ENCODE measurements at places on chromosomes 7 and 10. TPM values are rescaled to one million over a fixed set of nuclear protein-coding genes. Genes with fewer than 3 reads are reported as not detected.

DNA sequence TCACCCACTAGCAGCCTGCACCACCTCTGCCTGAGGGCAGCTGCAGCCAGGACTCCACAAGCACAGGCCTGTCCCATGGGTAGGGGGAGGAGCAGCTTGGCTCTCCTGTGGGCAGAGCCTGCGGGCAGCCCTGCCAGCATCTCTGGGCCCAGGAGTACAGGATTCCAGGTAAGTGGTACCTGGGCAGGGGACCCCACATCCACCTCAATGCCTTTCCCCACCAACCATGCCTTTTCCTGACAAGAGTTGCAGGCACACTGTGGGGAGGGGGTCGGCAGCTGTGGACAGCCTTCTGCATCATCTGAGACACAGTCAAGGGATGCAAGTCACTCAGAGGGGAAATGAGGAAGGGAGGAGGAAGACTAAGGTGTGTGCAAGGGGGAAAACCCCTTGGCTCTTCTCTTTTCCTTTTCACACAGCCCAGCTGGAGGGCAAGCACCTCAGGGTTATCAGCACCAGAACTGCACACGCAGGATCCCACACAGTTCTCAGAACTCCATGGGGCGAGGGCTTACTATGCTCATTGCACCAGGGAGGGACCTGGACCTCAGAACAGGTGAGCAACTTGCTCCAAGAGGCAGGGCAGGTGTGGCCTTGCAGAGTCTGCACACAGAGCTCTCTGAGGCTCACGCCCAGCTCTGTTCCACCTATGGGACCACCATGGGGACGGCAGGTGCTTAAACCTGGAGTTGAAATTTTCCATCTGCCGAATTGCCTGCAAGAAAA lies 16.5 kb upstream of the ANTXRL start:
- no peaks in the 10 kb centered on the region for H3K27me3 ChIP-seq
- H3K4me3 ChIP-seq = no peak overlapping the region
- peak overlapping the region; percentile 43 for H3K27ac ChIP-seq
- H3K4me1 ChIP-seq = peaks cover 24% of the 10 kb centered on the region
- H3K36me3 ChIP-seq = no peaks in the 10 kb centered on the region

Gene ABCC2
- total RNA-seq = 83.0 TPM

DNA sequence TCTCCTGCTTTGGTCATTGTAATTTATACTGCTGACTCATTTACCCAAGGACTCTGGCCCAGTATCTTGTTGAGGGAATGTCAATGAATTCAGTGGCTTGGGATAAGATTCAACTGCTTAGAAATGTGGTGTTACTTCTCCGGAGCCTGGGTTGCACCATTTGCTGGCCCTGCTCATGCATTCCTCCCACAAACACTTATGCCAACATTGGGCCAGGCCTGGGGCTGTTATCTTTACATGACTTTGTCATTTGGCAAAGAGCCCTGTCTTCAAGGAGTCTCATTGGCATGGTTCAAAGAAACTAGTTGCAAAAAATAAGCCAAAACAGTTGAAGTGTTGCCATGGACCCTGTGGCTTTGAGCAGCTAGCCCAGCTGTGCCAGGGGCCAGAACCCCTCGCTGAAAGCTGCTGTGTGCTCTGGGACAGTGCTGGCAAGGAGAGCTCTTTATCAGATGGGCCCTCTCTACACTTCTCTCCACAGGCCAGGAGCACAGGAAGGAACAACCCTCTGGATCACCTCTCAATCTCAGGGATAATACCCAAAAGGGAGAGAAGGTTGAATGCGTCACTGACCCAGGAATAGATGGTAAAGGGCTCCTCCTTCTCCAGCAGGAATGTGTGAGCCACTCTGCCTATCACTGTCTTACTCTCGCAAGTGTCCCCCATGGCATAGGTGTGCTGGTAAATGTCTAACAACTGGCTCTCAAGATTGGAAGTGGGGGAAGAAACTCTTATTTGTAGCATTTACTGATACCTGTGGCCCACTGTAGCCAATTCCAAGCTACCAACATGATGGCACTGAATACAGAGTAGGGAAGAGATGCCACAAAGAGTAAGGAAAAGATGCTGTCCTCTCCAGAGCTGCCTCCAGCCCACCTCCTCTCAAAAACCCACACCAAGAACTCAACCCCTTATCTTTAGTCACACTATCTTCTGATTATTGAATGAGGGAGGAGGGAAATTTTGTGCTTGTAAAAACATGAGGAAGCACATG lies 23.5 kb upstream of the PDE1C start:
- no peaks in the 10 kb centered on the region for H3K36me3 ChIP-seq
- H3K27me3 ChIP-seq = no peaks in the 10 kb centered on the region
- DNase-seq = no peak
- no peaks in the 10 kb centered on the region for H3K4me1 ChIP-seq

- no peak for DNase-seq
- peaks cover 5% of the 10 kb centered on the region for H3K4me1 ChIP-seq
- peaks cover 20% of the 10 kb centered on the region for H3K36me3 ChIP-seq
- H3K27me3 ChIP-seq = no peaks in the 10 kb centered on the region
- no peak overlapping the region for H3K27ac ChIP-seq
Measured at GRCh38 chr7:74324531-74325209, 35.5 kb downstream of the CLIP2 start.

GRCh38 chr10:132539431-132539839 lies 1.8 kb downstream of the INPP5A start:
- DNase-seq = peak; percentile 50
- peak overlapping the region; percentile 79 for H3K27ac ChIP-seq
- no peaks in the 10 kb centered on the region for H3K27me3 ChIP-seq

GRCh38 chr7:30702200-30702599 lies 19.9 kb upstream of the CRHR2 start:
- DNase-seq = peak; percentile 19
- no peaks in the 10 kb centered on the region for H3K27me3 ChIP-seq
- H3K4me3 ChIP-seq = no peak overlapping the region
- H3K4me1 ChIP-seq = no peaks in the 10 kb centered on the region
- H3K27ac ChIP-seq = no peak overlapping the region

GRCh38 chr10:128151031-128151430 lies 24.8 kb upstream of the MKI67 start:
- no peaks in the 10 kb centered on the region for H3K27me3 ChIP-seq
- DNase-seq = no peak
- H3K4me1 ChIP-seq = no peaks in the 10 kb centered on the region
- no peak overlapping the region for H3K4me3 ChIP-seq

- H3K27me3 ChIP-seq = no peaks in the 10 kb centered on the region
- DNase-seq = peak; percentile 91
Measured at GRCh38 chr7:36115448-36116321, 37.4 kb upstream of the EEPD1 start.

Gene DRGX
- total RNA-seq = not detected

DNA sequence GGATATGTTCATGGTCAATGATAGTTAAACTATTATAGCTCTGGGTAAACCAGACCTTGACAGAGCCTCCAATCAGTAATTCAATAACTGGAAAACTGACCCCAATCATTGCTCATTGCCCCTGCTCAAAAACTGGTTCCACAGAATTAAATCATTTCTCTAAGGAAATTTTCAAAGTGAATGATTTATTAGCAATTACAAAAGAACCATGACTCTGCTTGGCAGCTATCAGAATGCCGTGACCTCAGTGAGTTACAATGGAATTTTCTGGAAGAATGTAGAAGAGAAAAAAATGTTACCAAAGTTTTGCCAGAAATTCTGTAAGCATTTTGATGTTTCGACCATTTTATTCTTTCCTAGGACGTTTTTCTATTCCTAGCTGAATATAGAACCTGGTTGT lies 106.8 kb upstream of the APBB1IP start:
- H3K27me3 ChIP-seq = no peaks in the 10 kb centered on the region
- no peaks in the 10 kb centered on the region for H3K36me3 ChIP-seq
- H3K27ac ChIP-seq = no peak overlapping the region
- no peaks in the 10 kb centered on the region for H3K4me1 ChIP-seq
- no peak overlapping the region for H3K4me3 ChIP-seq

GRCh38 chr7:867001-867405 lies 9.4 kb upstream of the GET4 start:
- no peaks in the 10 kb centered on the region for H3K27me3 ChIP-seq
- H3K4me1 ChIP-seq = no peaks in the 10 kb centered on the region
- no peaks in the 10 kb centered on the region for H3K36me3 ChIP-seq
- peak overlapping the region; percentile 17 for H3K27ac ChIP-seq
- no peak overlapping the region for H3K4me3 ChIP-seq

Gene OPALIN
- total RNA-seq = not detected

DNA sequence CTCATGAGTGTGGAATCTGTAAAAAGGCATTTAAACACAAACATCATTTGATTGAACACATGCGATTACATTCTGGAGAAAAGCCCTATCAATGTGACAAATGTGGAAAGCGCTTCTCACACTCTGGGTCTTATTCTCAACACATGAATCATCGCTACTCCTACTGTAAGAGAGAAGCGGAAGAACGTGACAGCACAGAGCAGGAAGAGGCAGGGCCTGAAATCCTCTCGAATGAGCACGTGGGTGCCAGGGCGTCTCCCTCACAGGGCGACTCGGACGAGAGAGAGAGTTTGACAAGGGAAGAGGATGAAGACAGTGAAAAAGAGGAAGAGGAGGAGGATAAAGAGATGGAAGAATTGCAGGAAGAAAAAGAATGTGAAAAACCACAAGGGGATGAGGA lies 207.7 kb downstream of the ZEB1 start:
- H3K4me3 ChIP-seq = no peak overlapping the region
- no peak overlapping the region for H3K27ac ChIP-seq
- no peaks in the 10 kb centered on the region for H3K36me3 ChIP-seq
- H3K27me3 ChIP-seq = no peaks in the 10 kb centered on the region
- DNase-seq = no peak

DNA sequence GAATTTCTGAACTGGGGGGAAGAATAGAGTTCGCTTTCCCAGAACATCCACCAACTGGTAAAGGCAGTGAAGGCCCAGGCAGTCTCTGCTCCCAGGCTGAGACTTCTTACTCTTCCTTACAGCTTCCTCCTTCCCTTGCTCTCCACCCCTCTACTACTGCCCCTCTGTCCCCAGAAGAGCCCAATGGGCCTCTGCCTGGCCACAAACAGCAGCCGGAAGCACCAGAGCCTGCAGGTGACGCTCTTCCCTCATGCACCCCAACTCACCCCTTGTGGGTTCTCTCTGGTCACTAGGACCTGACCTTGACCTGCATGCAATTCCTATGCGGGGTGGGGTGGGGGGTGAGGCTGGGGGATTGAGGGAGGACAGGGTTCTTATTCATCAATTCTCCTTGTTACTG lies 16.5 kb downstream of the FAM131B start:
- H3K36me3 ChIP-seq = no peaks in the 10 kb centered on the region
- DNase-seq = no peak
- no peaks in the 10 kb centered on the region for H3K27me3 ChIP-seq
- H3K27ac ChIP-seq = no peak overlapping the region

- no peak overlapping the region for H3K27ac ChIP-seq
- no peak overlapping the region for H3K4me3 ChIP-seq
- no peaks in the 10 kb centered on the region for H3K36me3 ChIP-seq
- H3K4me1 ChIP-seq = no peaks in the 10 kb centered on the region
Measured at GRCh38 chr7:131341690-131342089, 14.0 kb downstream of the MKLN1 start.

Gene SFRP5
- total RNA-seq = 67.3 TPM

DNA sequence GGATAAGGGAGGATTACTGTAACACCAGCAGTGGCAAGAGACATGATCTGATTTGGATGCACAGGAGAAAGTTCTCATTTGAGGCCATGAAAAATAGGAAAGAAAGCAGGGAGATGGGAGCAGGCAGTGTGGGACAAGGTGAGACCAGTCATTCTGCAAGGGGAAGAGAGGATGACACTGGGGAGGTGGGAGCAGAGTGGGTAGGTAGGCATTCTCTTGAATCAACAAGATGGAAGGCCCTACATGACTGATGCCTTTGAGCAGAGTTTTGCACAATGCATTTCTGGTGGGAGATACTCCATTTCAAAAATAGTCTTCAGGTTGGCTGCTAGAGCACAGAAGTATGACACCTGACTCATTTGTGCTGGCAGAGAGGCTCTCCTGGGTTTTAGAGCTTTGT lies 10.5 kb downstream of the RPS24 start:
- H3K36me3 ChIP-seq = no peaks in the 10 kb centered on the region
- no peaks in the 10 kb centered on the region for H3K27me3 ChIP-seq
- no peak overlapping the region for H3K4me3 ChIP-seq
- H3K27ac ChIP-seq = no peak overlapping the region
- H3K4me1 ChIP-seq = no peaks in the 10 kb centered on the region
- no peak for DNase-seq

DNA sequence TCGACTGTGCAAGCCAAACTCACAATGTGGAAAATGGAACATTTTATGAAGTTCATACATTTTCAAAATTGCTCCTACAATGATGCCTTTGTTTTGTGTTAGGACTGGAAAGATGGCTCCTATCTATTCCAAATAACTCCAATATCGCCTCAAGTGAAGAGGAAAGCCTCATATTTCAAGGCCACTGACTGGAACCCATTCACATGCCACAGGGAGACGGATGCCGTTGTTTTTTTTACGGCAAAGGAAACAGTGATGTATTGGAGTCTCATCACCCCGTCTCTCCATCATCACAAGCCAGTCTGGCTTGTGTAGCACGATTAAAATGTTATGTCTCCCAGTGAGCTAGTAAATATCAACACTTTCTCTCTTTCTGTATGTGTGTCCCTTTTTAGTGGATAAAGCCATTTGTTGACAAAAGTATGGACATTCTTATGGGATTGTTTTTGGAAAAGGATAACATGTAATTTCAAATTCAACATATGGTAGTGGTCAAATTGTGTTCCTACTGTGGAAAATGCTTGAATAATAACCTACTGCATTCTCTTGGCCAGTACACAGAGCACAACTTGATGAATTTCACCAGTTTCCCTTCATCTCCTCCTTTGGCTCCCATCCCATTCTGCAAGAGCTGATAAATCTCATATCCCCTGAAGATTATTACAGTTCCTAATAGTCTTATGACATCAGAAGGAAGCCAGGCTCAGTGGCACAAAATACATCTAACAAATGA lies 109.5 kb upstream of the PITRM1 start:
- no peaks in the 10 kb centered on the region for H3K27me3 ChIP-seq
- no peak overlapping the region for H3K27ac ChIP-seq
- H3K36me3 ChIP-seq = no peaks in the 10 kb centered on the region
- no peak overlapping the region for H3K4me3 ChIP-seq
- H3K4me1 ChIP-seq = no peaks in the 10 kb centered on the region

- no peaks in the 10 kb centered on the region for H3K4me1 ChIP-seq
- H3K27me3 ChIP-seq = peaks cover 7% of the 10 kb centered on the region
Measured at GRCh38 chr10:133327651-133328357, 8.9 kb downstream of the CALY start.

- H3K27ac ChIP-seq = peak overlapping the region; percentile 88
- no peaks in the 10 kb centered on the region for H3K36me3 ChIP-seq
- peak overlapping the region; percentile 52 for H3K4me3 ChIP-seq
- DNase-seq = peak; percentile 90
Measured at GRCh38 chr7:130912862-130913638, 179.0 kb upstream of the KLF14 start.

GRCh38 chr10:122142641-122143237 lies 128.4 kb upstream of the BTBD16 start:
- no peaks in the 10 kb centered on the region for H3K27me3 ChIP-seq
- no peaks in the 10 kb centered on the region for H3K4me1 ChIP-seq
- no peak for DNase-seq

GRCh38 chr7:44497155-44498027 lies 6.9 kb upstream of the NUDCD3 start:
- H3K36me3 ChIP-seq = no peaks in the 10 kb centered on the region
- no peaks in the 10 kb centered on the region for H3K4me1 ChIP-seq
- no peak for DNase-seq
- H3K27me3 ChIP-seq = no peaks in the 10 kb centered on the region
- no peak overlapping the region for H3K4me3 ChIP-seq

Gene FAM237B
- not detected for total RNA-seq

Data from Peyer's patch (tissue), 4 donors.